Activated CD4-positive, alpha-beta T cell treated with anti-CD3 and anti-CD28 coated beads, Interleukin-2, amount 10 ng/mL, durations not matched to agents 24 days and 14 days (primary cell): ENCODE measurements at places on chromosomes 5 and 9.
A peak's percentile ranks its signal among the peaks of the same experiment; 100 is the strongest.

- DNase-seq: no peak
These were observed 312.5 kb upstream of the SEMA6A start for GRCh38 chr5:116887104-116887503.

- DNase-seq: no peak
These were observed 43.3 kb downstream of the IZUMO3 start for GRCh38 chr9:24502206-24502937.

DNA sequence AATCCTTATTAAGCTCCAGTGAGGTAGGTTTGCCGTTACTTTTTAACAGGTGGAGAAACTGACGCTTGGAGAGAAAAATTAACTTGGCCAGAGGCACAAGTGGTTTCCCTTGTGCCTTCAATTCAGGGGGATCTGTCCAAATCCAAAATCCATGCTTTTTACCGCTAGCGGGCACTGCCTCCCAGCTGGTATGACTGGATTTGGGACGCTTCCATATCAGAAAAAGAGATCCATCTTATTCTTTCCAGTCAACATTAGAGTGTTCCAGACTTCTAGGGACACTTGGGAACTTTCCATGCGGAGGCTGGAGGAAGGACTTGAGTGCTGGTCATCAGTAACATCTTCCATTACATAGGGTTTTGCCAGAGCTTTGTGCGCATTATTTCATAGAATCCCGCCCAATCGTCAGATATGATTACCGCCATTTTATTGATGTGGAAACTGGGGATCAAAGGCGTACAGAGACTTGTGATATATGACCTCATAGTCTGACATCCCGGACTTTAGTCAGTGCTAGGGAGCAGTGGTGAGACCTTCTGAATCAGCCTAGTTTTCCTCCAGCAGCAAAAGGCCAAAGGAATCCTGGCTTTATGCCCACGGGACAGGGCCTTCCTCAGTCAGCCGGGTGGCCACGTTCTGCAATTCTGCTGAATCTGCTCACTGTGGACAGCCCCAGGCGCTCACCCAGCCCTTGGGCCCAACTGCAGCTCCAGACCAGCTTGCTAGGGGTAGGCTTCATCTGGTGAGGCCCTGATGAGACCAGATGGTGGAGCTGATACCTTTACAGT is 1.1 kb upstream of the GNPDA1 start:
- DNase-seq: no peak

DNA sequence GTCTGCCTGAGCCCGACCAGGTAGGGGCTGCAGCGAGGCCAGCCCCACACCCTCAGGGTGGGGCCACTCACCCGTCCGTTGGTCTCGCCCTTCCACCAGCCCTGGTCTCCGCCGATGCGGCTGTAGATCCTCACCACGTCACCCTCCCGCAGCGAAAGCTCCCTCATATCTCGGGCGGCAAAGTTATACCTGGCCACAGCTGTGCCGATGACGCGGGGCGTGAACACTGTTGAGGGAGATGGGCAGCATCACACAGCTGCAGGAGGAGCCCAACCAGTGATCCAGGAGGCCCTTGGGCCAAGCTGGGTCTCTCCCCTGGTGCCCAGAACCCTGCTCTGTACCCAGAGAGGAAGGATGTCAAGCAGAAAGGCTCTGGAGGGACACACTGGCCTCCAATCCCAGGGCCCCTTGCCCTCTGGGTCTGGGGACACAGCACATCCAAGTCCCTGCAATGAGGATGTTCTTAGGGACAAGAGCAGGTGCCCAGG is 30.3 kb upstream of the SARDH start:
- no peak for DNase-seq

- DNase-seq: peak; percentile 85
These were observed 146.4 kb downstream of the HACD4 start for GRCh38 chr9:20884985-20885593.

- no peak for DNase-seq
These were observed 33.4 kb upstream of the GLIS3 start for GRCh38 chr9:4333231-4333740.

DNA sequence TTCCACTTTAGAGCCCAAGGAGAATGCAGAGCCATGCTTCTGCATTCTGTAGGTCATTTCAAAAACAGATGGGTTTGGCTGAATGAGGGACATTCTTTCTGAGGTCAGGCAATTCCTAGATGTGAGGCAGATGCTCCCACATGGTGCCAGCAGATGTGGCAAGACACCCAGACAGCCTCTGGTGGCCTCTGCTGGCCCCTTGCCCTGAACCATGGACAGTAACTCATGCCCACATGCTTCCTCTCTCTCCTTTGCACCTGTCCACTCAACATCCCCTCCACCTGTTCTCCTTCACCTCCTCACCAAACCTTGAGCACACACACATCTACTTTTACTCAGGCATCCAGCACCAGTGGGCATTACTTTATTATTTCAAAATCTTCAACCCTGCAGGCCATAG is 252.3 kb downstream of the DNAH5 start:
- DNase-seq: no peak
